GM23248 (cell line): ENCODE measurements at places on chromosomes 16 and 17.

DNA sequence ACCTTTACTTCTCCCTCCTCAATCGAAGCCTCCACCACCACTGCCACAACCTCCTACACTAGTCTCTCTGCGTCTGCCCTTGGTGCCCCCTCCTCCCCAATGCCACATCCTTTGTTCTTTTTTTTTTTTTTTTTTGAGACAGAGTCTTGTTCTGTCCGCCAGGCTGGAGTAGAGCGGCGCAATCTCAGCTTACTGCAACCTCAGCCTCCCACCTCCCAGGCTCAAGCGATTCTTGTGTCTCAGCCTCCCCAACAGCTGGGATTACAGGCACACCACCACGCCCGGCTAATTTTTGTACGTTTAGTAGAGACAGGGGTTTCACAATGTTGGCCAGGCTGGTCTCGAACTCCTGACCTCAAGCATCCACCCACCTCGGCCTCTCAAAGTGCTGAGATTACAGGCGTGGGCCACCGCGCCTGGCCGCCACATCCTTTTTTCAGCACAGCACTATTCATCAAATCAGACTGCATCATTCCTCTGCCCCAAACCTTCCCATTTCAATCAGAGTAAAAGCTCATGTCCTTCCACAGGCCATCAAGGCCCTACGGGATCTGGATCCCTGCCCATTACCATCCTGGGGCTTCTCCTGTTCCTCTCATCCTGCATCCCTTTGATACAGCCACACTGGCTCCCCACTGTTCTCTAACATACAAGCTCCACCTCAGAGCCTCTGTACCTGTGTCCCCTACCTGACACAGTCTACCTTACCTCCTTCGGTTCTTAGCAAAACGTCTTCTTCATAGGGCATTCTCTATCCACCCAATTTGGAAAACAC lies 2.0 kb downstream of the KLHL11 start:
- DNase-seq, result no peak

DNA sequence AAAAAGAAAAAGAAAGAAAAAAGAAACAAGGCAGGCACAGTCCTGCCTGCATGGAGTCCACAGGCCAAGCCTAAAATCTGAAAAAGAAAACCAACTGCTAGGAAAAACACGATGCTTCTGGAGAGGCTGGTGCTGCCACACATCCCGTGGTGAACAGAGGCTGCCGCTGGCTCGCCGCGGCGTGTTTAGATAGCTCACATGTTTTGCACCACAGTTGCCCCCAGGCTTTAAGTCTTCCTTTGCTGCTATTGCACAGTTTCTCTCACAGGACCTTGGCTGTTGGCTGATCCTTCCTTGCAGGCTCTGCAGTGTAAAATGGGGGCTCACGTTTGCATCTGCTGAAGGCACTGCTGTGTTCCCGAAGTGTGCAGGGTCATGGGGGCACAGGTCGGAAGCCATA lies 8.6 kb downstream of the SLC6A4 start:
- DNase-seq, result no peak

GRCh38 chr16:5188318-5188988 lies 90.9 kb upstream of the EEF2KMT start:
- no peak for DNase-seq

DNA sequence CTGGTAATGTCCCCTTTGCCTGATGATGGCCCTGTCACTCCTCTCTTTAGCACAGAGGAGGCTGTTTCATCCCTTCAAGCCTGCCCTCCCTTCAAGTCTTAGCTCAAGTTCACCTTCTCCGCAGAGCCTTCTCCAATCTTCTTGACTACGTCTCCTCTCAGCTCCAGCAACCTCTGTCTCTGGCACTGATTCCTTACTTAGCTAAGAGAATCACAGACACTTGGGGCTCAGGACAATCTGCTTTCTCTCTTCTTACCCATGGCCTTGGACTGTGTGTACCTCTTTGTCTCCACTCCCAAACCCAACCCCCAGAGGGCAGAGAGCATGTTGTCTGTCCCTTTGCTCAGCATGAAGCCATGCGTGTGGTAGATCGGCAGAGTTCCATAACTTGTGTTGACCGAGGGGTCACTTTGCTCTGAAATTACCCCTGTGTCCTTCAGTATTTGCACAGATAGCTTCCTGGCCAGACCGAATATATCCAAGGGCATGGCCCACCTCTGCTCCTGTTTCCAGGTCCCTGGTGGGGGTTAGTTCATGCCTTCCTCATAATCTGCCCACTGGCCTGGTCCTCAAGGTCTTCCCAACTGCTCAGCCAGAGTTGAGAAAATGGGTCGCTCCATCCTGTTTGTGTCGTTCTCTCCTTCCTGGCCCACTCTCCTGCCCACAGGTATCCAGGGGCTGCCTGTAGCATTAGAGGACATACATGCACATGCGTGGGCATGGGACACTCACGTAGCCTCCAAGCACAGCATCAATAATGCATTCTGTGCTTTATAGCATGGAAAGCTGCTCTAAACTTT lies 41.6 kb downstream of the MAPT start:
- DNase-seq, result no peak

DNA sequence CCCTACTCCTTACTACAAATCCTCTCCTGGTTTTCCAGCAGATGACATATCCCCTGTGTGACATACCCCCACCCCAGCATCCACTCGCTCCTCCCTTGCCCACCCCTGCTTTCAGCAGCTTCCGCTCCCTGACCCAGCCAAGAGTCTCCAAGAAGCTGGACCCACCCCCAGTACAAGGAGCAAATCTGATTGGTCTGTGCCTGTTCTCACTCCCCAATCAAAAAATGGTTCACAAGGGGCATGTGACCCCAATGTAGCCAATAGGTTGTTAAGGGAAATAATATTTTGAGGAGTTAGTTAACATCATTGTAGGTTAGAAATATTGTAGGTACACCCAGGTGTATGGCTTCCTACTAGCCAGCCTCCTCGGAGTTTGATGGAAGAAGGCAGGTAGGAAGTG lies 70.1 kb downstream of the GP2 start:
- no peak for DNase-seq

DNA sequence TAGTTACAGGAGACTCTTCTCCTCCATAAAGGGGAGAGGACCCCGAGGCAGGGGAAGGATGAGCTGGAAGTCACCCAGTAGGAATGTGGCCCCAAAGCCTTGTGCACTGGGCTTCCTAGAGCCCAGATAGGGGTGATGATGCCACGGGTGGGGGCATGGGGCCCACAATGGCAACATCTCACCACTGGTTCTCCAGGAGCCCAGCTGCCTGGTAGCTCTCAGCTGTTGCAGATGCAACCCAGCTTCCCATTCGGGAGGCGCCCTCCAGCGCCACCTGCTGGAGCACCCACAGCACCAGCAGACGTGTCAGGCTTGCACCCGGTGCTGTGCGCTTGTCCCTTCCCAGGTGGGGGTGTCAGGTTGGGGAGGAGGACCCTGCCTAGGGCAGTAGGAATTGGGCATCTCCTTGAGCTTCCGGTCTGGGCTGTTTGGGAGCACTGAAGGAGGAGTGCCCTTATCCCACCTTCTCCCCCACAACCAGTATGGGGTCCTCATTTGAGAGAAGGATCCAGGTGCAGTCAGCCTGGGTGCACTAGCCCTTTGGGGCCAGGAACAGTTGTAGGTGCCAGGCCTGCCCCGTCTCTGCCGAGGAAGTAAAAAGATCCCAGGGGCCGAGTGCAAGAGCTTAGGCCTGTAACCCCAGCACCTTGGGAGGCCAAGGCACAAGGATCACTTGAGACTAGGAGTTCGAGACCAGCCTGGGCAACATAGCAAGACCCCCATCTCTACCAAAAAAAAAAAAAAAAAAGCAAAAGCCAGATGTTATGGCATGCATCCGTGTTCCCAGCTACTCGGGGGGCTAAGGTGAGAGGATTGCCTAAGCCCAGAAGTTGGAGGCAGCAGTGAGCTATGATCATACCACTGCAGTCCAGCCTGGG lies 14.4 kb downstream of the CDIPT start:
- peak; percentile 78 for DNase-seq

DNA sequence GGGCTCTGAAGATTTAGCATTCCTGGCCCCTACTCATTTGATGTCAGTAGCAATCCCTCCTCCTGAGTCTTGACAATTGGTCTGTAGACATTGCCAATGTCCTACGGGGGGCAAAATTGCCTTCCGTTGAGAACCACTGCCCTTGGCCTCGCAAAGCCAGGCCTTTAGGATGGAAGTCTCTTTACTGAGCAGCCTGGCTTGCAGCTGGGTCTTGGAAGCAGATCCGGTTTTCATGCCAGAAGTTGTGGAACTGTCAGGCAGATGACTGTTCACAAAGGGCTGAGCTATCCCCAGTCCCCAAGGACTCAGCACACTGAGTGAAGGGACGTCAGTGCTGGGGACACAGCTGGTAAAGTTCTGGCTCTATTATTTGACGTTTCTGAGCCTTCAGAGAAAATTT lies 83.2 kb downstream of the WSCD1 start:
- no peak for DNase-seq

- peak; percentile 89 for DNase-seq
Observed at GRCh38 chr17:45394913-45395568, 37.6 kb downstream of the ARHGAP27 start.
